ENCODE measurements at places on chromosomes 3 and 15.

- DNase-seq = peak; percentile 41
Measured at GRCh38 chr15:64246364-64247189, 83.8 kb upstream of the PPIB start.

DNA sequence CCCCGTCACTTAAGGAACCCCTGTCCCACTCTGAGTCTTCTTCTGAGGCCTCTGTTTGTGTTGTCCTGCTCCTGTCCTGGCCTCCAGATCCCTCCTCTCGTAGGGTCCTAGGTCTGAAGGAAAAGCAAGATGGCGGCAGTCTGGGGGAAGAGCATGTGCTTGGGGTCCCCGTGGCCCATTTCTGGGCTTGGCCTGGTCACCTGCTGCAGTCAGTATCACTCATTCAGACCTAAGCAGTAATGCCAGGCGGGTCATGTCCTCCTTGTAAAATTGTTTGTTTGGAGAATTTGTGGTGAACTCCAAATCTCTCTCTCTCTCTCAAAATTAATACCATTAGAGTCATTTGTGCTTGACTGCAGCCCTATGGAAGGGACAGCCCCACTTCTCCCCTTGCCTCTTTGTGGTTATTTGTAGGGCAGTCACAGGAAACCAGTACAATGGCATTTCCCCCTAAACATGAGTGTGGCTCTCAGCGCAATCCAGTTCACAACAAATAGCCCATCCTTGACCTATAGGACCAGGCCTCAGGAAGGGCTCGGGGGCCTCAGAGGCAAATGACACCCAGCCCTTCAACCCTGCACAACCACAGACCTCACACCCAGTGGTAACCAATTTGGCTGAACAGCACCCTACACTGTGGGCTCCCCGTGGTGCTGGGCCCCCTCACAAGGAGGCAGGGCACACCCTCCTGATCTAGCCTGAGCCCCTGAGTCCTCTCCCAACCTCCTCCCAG, 173.5 kb downstream of the OR4M2 start:
- no peak for DNase-seq

DNA sequence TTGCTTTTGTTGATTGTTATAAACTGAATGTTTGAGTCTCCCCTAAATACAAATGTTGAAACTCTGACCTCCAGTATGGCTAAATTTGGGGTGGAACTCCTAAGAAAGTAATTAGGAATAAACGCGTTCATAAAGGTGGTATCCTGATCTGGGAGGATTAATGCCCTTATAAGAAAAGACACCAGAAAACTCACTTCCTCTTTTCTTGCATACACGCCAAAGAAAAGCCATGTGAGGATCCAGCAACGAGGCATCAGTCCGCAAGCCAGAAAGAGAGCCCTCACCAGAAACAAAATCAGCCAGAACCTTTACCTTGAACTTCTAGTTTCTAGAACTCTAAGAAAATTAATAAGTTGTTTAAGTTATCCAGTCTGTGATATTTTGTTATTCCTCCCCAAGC, 37.4 kb upstream of the AZI2 start:
- no peak for DNase-seq

GRCh38 chr15:35013370-35013769, 25.3 kb upstream of the ZNF770 start:
- no peak for DNase-seq

DNA sequence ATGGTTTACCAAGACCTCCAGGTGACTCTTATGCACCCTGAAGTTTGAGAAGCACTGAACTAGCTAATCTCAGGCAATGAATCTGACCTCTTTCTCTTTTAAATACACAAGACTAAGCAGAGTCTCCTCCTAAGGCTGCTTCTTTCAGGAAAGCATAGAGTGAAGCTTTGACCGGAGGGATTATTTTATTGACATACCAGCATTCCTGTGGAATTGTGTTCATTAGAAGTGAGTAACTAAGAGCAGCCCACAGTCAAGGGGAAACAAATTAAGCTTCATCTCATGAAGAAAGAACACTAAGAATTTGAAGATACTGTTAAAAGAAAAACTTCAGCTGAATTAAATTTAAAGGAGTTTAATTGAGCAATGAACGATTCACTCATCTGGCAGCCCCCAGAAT, 963.5 kb downstream of the NTRK3 start:
- peak; percentile 31 for DNase-seq

GRCh38 chr15:73699249-73700040, 15.3 kb downstream of the CD276 start:
- DNase-seq = no peak

- no peak for DNase-seq
Measured at GRCh38 chr3:51686512-51687215, 15.6 kb downstream of the TEX264 start.

DNA sequence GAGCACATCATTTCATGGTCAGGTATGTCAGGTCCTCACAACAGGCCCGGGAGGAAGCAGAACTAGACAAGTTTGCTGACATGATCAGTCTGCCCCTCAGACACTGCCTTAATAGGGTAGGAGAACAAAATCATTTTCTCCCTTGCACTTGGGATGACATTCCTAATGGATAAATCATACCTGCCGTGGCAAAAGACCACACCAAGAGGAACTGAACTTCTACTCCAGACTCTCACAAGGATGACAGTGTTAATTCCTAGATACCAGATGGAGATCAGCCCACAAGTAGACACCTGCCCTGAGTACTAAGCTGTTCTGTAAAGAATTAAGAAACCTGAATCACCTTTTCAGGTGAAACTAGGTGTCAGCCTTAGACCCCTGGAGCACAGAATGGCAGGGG, 19.5 kb downstream of the SIAH2 start:
- DNase-seq = no peak
